ENCODE measurements at places on chromosomes 16 and 17.
A peak's percentile ranks its signal among the peaks of the same experiment; 100 is the strongest.

DNA sequence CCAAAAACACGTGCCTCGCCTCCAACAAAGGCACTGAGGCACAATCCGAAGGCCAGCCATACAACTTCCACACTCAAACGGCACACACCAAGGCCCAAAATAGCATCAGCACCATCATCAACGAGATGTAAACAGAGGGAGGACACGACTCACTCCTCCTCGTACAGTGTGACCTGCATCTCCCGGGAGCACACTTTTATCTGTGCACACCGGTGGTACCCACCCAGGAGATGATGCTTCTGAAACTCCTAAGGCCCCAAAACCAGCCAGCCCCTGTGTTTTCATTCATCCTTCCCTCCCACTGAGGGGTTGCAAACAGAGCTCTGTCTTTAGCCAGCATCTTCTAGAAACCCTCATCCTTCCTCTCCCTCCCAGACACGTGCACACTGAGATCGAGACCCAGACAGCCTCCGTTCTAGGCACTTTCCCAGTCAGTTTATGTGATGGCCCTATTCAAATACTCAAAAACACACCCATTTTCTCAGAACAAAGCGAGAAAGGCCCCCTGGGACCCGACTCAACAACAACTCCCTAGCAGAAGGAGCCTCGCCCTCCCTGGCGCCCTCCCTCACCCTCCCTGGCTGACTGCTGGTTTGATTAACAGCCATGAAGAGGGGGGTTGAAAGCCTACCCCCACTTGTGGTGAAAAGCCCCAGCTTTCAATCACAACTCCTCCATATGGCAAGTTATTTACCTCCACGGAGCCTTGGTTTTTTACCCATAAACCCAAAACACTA is 76.3 kb downstream of the GAS7 start:
- no peak for DNase-seq

GRCh38 chr17:36213695-36214094 is 2.8 kb downstream of the CCL4L2 start:
- DNase-seq = no peak

DNA sequence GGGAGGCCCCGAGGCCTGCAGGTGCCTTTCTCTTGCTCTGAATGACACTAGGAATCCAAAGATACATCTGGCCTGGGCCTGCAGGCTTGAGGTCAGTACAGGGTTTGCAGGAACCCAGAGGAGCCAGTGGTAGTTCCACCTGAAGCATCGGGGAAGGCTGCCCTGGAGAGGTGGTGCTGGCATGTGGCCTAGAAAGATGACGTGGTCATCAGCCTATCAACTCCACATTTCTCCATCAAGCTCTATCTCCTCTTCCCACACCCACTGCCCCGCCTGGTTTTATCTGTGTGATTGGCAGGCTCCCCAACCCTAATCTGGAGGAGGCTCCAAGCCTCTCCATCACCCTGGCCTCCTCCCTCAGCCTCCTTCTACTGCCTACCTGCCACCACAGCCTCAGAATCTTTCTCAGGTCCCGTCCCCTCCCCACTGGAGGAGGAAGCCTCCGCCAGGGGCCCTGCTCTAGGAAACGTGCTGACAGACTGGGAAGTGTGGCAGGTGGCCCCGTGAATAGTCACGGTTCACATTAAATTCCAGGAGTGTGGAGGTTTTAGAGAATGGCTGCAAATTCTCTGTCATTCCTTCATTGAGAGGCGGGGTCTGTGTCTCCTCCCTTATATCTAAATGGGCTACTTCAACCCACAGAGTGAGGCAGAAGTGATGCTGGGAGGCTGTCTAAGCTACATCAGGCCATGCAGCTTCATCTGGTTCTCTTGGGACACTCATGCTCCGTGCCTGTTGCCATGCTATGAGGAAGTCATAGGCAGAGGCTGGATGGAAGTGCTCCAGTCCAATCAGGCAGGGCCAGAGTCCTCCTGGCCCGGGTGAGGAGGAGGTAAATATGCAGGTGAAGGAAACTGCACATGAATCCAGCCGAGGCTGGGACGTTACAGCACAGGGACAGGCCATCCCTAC is 11.4 kb upstream of the MAP2K3 start:
- DNase-seq = peak; percentile 62

DNA sequence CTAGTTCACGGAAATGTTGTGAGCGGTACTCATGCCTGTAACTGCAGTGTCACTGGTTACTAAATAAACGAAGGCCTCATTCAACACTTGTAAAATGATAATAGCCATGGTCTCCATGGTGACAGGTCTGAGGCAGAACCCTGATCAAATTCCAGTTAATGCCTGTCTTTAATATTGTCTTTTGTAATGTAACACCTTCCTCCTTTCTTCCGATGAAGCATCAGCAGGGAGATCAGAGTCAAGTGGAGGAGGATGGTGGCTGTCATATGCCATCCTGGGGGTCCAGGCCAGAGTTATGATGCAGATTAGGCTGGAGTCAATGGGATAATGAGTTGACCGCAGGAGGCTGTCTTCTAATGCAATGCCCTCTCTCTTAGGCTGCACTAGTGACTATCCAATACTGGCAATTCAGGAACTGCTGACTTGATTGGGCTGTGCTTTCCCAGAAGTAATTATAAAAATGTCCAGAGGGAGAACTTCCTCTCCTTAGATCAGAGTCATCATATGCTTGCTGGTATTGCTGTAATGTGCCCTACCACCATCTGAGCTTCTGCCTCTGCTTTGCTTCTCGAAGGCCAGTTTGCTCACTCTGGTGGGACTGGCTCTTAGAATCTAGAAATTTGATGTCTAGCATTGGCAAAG is 419.1 kb downstream of the CA10 start:
- DNase-seq = no peak

- DNase-seq = no peak
These were observed 99.4 kb downstream of the CYLD start for GRCh38 chr16:50841081-50841886.

GRCh38 chr16:87552772-87553573 is 49.3 kb upstream of the JPH3 start:
- peak; percentile 77 for DNase-seq

GRCh38 chr17:5694551-5694950 is 110.2 kb upstream of the NLRP1 start:
- no peak for DNase-seq

DNA sequence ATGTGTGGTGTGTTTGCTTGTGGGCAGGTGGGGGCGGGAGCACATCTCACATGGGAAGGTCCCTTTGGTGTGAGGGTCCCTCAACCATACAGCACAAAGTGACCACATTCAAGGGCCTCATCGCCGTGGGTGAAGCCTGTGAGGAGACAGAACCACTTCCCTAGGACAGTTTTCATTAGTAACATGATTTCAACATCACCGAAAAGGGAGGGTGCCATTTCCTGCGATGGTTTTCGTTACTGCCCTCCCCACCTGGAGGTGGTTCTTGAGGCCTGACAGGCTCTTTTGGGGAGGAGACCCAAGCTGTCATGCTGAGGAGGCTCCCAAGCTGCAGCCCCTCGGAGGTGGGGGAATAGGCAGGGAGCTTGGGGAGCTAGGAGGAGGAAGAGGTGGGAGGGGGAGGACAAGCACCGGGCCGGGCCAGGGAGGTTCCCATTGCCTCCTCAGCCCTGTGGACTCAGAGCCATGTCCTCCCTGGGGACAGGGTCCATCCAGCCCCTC is 9.5 kb downstream of the CD300LB start:
- no peak for DNase-seq

DNA sequence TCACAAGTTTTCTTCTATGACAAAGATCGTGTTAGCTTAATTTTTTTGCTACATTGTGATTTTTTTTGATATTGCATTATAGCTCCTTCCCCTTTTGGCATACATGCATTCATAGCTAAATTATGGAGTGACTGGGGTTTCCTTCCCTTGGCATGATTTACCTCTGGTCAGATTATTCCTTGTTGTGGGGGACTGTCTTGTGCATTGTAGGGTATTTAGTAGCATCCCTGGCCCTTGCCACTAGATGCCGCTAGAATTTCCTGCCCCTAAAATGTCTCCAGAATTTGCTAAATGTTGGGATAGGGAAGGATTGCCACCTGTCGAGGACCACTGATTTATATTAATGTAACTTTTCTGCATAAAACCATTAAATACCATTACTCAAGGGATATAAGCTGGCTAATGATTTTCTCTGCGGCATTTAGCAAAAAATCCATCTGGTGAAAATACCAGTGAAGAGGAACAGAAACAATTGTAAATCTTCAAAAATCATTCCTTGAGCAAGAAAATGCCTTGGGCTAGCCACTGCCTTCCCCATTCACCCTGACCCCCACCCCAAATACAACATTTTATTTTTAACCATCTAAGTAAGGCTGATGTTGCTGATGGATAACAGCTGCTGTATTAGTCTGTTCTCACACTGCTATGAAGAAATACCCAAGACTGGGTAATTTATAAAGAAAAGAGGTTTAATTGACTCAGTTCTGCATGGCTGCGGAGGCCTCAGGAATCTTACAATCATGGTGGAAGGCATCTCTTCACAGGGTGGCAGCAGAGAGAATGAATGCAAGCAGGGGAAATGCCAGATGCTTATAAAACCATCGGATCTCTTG is 195.2 kb downstream of the MAP2K6 start:
- peak; percentile 20 for DNase-seq

- no peak for DNase-seq
These were observed 4.6 kb upstream of the MVD start for GRCh38 chr16:88667461-88667860.

DNA sequence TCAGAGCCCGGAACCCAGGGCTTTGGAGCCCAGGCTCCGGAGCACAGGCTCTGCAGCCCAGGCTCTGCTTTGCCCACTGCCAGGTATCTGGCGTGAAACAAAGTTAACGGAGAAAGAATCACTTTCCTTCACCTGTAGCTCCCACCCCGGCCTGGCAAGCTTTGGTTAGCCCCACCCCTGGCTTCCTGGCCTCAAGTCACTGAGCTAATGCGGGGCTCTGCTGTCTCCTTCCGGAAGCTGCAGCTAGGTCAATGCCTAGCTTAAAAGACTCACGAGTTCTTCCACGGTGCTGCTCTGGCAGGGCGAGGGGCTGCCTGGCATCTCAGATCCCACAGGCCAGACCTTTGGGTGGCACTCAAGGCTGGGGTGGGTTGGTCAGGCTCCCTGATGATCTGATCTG is 21.1 kb upstream of the SPPL2C start:
- DNase-seq = no peak

GRCh38 chr16:3101018-3101840 is 2.1 kb upstream of the ZSCAN10 start:
- DNase-seq = peak; percentile 31

- no peak for DNase-seq
These were observed 2.7 kb downstream of the EMC8 start for GRCh38 chr16:85796599-85796998.

GRCh38 chr17:45235416-45236281 is 14.0 kb downstream of the FMNL1 start:
- DNase-seq = peak; percentile 61

DNA sequence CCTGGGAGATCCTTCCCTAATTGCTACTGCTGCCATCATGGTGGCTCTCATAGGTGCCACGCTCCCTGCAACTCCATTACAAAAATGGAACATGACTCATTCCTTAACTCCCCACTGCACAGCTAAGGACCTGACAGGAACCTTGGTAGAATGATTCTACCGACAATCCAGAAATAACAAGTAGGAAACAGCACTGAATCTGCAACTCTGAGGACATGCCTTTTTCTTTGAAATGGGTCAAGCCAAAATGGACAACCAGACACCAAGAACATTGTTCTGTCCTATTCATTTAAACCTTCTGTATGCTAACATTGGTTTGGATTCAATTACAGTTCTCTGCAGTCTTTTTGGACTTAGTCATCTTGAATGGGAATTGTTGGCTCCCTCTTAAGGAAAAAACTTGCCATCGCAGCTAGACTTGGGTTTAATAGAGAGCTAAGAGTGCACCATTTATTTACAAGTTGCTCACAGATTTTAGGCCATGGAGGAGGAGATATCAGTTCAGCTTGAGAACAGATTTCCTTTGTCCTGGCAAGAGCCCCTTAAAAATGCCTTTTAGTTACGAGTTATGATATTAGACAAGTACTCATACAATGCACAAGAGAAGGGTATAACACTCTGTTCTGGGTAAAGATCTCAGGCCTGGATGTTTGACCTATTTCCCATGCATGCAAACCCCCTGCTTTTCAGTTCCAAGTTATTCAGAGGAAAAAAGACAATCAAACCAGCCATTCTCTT is 20.9 kb upstream of the NSRP1 start:
- peak; percentile 64 for DNase-seq

DNA sequence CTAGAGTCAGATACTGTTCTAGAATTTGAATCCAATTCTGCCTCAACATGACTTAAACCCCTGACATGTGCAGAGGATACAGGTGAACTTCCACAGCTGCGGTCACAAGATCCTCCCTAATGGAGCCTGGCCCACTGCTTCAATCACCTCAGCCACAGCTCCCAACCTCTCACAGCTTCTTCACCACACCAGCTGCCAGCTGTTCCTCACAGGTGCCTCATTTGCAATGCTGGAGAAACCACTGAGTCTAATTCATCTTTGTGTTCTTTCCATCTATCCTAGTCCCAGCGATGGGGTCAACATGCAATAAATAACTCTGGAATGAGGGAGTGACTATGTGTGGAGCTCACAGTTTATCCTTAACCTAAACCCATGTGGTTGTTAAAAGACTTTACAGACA is 72.0 kb upstream of the MAF start:
- DNase-seq = no peak

GRCh38 chr16:85114909-85115567 is 2.8 kb upstream of the CIBAR2 start:
- DNase-seq = peak; percentile 88

DNA sequence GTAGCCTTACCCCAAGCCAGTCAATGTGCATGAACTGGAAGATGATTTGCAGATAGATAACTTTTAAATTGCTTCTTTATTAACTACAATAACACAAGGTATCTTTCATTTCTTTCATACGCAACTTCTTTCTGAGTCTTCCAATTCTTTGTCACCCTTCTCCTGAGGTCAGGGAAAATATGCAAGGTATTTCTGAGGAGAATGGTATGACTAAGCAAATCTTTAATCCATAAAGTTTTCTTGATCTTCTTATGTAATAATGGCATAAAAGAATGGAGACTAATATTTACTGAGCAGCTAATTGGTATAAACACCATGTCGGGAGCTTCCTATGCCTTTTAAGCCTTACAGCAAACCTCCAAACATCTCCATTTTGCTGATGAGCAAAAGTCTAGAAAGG is 438.9 kb downstream of the KCNJ2 start:
- DNase-seq = no peak

All from RWPE1 (cell line).